Activated effector memory CD4-positive, alpha-beta T cell treated with Interleukin-2 at 50 U/mL for 16 hours (primary cell): ENCODE measurements at places on chromosomes 2 and 18.

DNA sequence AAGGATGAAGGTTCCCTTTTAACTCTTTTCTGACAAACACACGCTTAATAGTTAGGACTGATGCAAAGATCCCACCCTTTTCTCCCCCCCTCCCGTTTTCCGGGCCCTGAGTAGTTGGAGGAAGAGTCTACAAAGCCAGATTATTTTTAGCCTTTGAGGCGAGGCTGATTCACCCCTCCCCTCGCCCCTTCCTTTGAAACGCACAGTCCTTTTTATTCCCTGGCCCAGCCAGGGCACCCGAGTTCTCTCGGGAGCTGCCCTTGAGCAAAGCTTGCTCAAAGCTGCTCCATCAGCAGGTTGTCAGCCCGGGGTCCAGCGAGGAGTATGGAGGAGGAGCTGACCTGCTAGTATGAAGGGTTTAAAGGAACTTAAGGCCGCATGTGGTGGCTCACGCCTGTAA is 47.1 kb upstream of the SPRED2 start:
- DNase-seq = no peak

- no peak for DNase-seq
Observed at GRCh38 chr2:216850665-216851322, 9.1 kb downstream of the TNP1 start.

DNA sequence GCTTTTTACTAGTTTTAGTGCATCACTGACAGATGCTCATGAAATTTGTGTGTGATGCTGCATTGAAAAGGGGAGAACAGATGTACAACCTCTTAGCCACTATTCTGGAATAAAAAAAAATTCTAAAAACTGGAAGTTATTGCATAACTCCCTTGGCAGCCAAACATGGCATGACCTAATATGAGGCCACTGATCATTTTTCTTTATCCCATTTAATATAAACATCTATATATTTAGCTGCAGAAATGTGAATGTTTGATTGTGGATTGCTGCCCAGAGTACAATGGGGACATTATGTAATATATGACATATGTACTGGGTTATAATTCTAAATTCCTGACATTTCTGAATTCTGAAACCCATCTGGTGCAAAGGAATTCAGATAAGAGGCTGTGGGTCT is 86.5 kb downstream of the CDCA7 start:
- DNase-seq = no peak

DNA sequence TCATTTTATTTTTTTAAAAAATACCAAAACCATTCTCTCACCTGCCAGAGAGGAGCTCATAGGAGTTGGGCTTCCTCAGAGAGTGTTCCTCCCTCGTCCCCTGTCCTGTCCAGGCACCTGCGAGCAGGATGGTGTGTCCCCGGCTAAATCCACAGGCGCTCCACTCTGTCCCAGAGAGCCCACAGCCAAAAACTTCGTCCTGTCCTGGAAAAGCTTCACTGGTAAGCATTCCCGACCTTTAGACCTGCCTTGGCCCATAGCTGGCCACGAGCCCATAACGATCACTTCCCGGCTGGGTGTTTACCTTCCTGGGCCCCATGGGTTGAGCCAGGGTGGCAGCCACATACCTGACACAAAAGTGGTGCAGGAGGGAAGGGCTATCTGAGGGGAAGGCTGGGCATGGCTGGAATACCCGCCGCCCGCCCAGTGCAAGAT is at the start of gene NGEF:
NGEF (minus strand) TSS at position 230 of the 435 bp plus-strand sequence. CDS start 38,366 bp downstream, outside the sequence.
- DNase-seq = no peak

DNA sequence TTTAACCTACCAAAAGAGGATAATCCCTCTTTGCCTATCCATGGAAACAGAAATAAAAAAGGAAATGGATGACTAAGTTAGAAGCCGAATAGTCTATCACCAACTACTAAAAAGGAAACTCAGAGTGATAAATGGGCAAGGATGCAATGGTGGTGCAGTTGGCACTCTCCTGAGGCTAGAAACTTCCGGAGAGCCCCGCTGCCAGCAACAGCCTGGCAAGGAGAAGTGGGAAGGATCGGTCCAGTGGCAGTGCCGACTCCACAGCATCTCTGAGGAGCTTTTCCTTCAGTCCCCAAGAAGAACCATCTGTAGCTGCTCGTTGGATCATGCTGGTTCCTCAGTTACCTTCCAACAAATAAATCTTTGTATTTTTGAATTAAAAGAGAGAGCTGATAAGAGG is 74.7 kb downstream of the DPP4 start:
- DNase-seq = no peak

GRCh38 chr18:72652990-72653593 is 109.0 kb upstream of the CBLN2 start:
- DNase-seq = no peak

GRCh38 chr2:176157499-176158185 is 535 bp downstream of the HOXD3 start:
- DNase-seq = no peak

DNA sequence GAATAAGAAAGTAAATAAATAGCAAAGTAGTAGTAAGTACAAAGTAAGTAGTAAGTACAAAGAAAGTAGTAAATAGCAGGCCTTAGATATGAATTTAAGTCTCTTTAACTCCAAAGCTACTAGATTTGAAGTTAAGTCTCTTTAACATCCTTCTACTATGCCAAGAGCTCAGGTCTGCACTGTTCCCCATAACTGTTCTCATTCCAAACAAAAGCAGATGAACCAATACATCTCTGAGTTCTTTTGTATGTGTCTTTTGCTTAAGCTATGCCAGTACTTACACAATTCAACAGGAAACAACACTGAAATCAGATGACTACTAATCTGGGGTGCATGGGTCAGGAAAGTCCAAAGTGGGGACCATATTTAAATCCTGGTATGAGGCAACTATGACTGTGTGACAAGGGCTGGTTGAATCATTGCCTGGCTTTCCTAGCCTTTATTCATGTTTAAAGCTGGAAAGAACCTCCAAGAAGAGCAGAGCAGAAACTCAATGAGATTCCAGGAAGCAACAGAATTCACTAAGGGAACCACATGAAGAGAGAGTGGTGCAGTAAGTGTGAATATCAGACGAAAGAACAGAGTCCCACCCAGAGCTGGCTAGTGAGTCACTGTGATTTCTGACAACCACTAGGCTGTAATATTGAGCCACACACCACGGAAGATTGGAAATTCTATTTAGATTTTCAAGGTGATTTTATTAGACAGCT is 51.0 kb upstream of the CYP26B1 start:
- no peak for DNase-seq

GRCh38 chr18:5571666-5572065 is 27.9 kb upstream of the EPB41L3 start:
- DNase-seq = no peak

GRCh38 chr18:57953883-57954282 is 90.1 kb upstream of the NEDD4L start:
- no peak for DNase-seq

DNA sequence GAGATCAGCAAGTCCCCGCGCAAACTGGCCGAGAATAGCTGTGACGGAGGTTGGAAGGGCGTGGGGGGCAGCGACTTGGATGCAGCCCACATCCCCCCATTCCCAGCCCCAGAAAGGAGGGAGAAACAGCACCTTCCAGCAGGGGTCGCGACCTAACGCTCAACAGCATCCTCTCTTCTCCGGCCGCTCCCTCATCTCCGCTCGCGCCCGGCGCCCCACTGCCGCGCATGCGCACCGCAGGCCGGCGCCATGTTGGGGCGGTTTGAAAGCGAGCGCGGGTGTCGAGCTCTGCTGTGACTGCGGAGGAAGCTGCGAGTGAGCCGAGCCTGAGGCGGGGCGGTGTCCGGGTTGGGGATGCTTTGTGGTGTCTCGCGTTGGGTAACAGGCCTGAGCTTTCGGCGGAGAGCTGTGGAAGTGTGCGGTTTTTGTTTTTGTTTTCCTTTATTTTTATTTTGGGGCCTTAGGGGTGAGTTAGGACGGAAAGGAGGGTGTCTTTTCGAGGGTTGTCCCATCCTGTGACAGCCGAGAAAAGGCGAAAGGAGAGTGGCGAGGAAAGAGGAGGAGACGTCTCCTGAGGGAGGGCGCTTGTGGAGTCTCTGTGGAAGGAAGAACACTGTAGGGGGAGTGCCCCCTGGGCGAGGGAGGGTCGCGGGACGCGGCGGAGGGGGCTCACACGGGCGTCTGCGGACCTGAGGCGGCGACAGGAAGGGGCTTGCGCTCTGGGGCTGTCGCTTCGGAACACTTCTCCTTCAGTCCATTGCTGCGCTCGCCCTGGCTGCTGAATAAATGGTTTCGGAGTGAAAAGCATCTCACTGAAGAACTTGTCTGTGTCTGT is at the start of the genes C18orf54 and STARD6:
C18orf54 (plus strand) TSS at position 247 of the 835 bp plus-strand sequence. CDS start 2,667 bp downstream, outside the sequence.
STARD6 (minus strand) TSS at position 199 of the 835 bp plus-strand sequence. CDS start 3,285 bp downstream, outside the sequence.
- peak; percentile 89 for DNase-seq

DNA sequence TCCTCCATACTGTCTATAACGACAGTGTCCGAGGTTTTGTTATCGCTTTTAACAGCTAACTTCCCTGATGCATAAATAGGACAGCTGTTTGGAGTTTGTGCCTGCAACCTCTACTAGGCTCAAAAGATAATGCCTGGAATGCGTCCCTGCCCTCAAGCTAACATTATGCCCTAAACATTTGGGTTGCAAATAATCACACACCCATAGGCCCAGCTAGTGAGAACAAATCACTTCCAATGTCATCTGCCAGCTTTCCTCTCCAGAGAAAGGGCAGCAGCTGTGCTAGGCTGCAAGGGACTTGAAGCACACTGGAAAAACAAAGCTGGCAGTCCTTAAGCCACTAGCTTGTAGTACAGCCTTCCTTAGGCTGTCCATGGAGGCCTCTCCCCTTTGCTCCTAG is 201.8 kb upstream of the LYPD1 start:
- DNase-seq = no peak

DNA sequence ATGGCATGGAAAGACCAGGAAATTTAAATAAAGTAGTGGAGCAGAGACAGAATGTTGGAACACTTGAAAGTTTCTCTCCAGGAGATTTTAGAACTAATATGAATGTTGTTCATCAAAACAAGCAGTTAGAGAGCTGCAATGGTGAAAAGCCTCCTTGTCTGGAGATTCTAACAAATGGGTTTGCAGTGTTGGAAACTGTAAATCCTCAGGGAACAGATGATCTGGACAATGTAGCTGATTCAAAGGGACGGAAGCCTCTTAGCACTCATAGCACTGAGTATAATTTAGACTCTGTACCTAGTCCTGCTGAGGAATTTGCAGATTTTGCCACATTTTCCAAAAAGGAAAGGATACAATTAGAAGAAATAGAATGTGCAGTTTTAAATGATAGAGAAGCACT is 27.7 kb downstream of the AFTPH start:
- DNase-seq = no peak

DNA sequence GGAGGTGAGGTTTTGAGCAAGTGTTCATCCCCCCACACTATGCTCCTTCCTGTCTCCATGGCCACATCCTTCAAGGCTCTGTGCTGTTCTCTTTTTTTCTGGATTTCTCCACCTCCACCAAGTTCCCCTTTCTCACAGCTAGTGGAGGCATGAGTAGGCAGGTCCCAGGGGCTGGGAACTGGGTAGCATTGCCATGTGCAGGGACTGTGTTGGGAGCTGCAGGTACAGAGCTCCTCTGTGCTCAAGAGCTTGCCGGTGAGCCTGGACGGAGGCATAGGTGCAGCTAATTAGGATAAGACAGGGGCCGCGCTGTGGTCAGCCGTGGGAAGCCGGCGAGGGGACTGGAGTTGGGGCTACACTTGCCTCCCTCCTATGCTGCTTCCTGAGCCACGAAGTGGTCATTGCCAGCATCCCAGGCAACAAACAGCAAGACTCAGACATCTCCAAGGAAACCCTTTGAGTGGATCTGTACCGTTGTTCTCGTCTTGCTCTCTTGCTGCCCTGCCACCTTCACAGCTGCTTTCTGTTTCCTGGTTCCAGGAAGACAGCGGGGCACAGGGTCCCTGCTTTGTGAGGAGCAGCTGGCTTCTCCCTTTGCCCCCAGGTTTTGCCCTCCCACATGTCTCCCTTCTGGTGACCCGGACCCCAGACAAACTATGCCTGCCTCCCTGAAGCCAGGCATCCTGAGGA is 36.9 kb downstream of the ATOH8 start:
- DNase-seq = no peak

DNA sequence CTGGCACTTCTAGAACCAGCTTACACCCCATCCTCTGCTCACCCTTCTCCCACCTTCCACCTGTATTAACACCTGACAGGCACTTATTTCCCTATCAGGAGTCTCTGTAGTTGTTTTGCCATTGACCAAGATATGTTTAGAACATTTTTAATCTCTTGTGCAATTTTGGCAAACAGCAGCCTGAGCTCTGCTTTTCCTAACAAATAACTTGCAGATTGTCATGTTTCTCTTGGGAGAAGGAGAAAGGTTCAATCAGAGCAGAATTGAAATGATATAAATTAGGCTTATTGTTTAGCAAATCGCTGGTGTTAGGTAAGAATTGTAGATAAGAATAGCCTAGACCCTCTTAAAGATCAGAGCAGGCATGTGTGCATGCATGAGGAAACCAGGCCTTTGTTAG is 225.5 kb downstream of the PARD3B start:
- DNase-seq = no peak

DNA sequence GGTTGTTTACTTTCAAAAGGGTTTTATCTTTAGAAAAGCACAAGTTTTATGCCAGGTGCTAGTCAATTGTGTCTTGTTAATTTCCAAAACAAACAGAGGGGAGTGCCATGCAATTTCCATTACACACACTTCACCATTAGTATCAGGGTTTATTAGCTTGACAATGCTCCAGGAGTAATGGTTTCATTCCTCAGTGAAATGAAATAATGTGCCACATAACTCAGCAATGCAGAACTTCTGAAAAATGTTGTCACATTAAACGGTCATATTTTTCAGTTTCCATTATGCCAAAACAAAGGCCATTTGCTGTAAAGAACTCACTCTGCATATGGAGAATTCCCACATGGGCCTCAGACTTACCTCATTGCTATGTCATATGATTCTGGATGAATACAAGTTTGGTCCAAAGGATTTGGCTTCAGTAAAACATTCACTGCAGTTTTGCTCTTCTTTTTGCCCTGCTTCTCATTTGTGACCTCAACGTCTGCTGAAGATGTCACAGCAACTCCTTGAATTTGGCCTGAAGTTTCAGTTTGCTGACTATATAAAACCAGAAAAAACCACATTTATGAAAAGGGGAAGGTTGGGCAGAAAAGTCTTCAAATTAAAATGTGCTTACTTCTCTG is 198.2 kb downstream of the SRBD1 start:
- no peak for DNase-seq

DNA sequence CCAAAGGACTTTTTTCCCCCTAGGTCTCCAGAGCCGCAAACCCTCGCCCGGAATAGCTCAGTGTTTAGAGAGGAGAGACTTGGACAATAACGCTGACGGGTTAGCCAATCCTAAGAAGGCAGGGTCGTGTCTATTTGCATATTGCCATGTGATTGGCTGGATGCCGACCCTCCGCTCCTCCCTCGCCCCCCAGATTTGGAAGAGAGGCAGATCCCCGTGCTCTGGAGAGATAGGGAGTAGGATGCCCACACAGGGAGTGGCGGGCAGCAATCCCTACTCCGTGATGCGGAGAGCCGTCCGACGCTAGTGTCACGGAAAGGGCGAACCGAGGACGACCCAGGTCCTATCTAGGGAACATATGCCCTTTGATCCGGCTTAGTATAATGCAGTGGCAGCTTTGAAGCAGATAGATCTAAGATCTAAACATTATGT is 1.4 kb downstream of the WNT6 start:
- DNase-seq = no peak

GRCh38 chr2:53635694-53636093 is 131.9 kb upstream of the CHAC2 start:
- no peak for DNase-seq

- no peak for DNase-seq
Observed at GRCh38 chr18:48937869-48938750, 12.7 kb downstream of the SMAD7 start.
